ENCODE measurements at places on chromosomes 16 and 17.

DNA sequence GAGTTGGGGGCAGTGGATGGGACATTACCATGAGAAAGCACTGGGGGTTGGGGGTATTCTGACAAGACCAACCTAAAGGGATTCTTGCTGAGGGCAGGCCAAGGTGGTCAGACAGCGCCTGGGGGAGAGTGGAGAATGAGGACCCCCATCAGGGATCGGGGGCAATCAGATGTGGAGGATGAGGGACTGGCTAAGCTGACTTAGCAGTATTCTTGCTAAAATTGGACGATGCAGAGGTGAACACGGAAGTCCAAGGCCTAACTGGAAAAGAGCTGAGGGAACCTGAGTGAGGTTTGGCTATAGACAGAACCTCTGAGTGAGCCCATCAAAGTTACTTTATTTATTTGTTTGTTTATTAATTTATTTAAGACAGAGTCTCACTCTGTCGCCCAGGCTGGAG, 9.2 kb downstream of the QPRT start:
- DNase-seq, result no peak

DNA sequence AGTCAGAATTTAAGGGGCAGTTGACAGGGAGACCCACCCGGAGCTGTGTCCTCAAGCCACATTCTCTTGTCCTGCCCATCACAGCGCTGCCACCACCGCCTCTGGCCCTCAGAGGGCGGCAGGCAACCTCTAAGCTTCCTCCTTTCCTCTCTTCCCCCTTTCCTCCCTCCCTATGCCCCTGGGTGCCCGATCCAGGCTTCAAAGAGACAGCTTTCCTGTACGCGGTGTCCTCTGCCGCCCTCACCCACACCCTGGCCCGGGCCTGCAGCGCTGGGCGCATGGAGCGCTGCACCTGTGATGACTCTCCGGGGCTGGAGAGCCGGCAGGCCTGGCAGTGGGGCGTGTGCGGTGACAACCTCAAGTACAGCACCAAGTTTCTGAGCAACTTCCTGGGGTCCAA, 23.5 kb downstream of the WNT9B start:
- no peak for DNase-seq

DNA sequence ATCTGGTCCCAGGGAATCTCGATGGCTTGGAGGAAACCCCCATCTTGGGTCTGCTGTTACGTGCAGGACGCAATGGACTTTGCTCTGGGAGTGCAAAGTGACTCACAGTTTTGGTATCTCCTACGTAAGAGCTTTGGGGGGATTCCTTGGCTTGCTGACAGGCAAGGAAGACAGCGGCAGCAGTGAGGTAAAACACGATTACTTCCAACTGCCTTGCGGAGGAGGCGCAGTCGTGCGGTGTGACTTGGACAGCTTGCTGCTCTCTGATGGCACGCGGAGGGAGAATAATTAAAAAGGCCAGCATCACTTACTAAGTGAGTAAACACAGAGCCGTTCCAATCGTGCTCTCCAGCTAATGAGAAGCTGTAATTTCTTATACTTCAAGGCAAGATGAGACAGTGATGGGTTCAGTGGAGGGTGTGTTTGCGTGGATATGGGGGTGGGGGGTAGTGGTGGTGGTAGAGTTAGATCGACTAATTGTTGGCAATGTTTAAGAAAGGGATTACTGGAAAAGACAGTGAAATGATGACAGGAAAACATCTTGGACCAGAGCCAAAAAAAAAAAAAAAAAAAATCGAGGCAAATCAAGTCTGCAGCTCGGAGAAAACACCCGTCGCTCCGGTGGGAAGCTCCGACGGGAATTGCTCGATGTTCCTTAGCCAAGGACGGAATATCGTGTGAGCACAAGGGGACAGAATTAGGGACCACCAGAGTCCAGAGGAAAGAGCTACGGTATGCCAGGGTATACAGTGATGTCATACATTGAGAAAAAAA, 184.8 kb upstream of the ZFHX3 start:
- peak; percentile 27 for DNase-seq

- DNase-seq, result no peak
Observed at GRCh38 chr16:55506708-55507107, 2.2 kb upstream of the LPCAT2 start.

DNA sequence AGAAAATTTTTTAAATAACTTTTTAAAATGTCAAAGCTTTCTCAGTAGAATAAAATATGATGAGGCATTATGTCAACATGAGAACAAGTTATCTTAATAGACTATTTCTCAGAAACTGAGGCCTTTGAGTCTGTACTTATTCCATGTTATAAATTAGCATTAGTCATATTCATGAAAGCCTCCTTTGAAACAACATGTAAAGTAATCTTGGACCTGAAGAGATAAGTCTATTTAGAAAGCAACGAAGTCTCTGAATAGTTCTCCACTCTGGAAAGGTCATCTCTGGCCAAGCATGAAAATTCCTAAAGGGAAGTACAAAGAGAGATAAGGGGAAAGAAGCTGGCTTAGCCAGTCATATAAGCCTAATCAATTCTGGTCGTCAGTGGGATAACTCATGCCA, 150.8 kb downstream of the CYB561 start:
- no peak for DNase-seq

GRCh38 chr16:89686520-89687091, at the start of gene CDK10:
Gene CDK10 (plus strand): TSS chr16:89686689. CDS start chr16:89686711, 22 bp downstream.
- peak; percentile 72 for DNase-seq

- DNase-seq, result no peak
Observed at GRCh38 chr16:31265329-31266245, 5.8 kb downstream of the ITGAM start.

GRCh38 chr17:8552577-8553320, 77.8 kb downstream of the MYH10 start:
- no peak for DNase-seq

- no peak for DNase-seq
Observed at GRCh38 chr17:73508057-73508930, 136.0 kb downstream of the SDK2 start.

GRCh38 chr16:50679676-50680555, 1.2 kb downstream of the SNX20 start:
- no peak for DNase-seq

DNA sequence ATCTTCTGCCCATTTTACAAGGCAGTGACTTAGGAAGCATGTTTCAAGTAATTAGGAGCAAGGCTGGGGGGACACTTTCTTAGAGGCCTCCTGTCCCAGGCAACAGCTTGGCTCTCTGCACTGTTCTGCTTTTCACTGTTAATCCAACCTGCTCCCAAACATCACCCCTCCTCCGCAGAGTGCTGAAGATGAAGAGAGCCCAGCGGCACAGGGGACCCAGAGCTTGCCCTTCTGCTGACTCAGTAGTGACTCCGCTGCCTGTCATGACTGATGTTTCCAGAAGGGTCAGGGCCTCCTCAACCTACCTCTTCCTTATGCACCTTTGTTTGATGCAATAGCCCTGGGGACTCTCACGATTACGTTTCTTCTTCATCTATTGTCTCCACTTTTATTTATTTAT, 38.9 kb upstream of the NDRG4 start:
- DNase-seq, result no peak

- no peak for DNase-seq
Observed at GRCh38 chr17:59400858-59401257, 69.4 kb downstream of the YPEL2 start.

DNA sequence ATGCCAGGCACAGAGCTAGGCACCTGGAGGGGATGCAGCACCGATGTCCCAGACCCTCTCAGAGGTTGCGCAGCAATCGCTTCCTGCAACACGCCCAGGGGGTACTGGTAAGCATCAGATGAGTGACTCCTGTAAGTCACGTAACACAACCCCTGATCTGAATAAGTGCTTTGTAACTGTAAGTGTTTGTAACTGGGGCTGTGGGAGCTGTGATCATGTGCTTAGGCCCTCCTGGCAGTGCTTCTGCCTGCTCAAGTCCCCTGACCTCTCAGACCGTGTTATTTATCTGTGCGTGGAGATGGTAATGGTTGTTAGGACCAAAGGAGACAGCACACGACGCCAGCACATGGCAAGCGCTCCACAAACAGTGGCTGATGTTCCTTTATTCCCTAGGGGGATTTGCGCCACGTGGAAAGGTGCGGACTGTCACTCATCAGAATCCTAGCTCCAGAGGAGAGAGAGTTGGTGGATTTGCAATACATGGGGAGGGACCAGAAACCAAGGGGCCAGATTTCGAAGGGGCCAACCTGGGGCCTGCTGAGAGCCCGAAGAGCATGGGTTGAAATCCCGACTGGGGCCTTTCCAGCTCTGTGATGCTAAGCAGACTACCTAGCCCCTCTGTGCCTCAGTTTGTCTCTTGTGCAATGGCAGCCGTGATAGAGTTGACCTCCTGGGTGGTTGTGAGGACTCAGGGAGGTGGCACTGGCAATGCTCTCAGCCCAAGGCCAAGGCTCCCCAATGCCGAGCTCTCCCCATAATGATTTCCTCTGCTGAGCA, 151.8 kb downstream of the IRF8 start:
- no peak for DNase-seq

DNA sequence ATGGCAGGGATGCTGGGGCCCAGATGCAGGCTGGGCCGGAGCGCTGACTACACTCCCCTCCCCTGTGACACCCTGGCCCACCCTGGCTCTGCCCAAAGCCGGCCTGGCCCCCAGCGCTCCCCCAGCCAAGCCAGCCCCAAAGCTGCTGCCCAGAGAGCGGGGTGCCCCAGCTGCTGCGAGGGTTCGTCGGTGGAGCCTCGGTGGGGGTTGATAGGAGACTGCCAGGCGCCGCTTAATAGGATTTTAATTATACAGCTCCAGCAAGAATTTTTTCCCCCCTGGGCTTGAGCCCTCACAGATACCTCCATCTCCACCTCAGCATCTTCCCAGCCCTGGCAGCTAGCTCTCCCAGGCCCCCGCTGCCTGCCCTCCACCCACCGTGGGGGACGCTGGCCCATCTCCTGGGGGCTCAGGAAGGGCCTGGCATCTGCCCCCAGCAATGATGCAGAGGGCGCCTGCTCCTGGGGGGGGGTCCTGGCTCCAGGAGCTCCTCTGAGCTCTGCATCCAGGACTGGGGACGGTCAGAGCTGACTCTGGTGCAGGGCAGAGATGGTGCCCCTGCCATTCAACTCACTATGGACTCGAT, 36.8 kb upstream of the DLX4 start:
- no peak for DNase-seq

- no peak for DNase-seq
Observed at GRCh38 chr17:56978441-56979090, 635 bp downstream of the SCPEP1 start.

GRCh38 chr17:56740481-56740880, 93.2 kb downstream of the C17orf67 start:
- DNase-seq, result no peak

- DNase-seq, result no peak
Observed at GRCh38 chr16:17273142-17273561, 197.6 kb downstream of the XYLT1 start.

DNA sequence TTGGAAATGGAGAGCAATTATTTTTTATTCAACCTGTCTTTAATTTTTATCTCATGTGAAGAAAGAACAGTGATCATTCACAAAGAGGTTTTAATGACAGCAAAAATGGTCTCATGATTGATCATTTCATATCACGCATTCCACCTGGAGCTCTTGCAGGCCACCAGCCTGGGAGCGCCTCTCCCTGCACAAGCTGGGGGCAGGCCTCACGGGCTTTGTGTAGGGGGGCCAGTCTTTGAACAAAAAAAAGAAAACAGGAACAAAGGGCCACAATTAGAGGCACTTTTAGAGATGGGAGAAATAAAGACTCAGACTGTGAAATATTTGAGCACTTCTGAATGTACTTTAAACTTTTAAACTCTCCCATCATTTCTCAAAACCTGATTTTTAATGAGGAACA, 232.9 kb downstream of the CHD9NB start:
- no peak for DNase-seq

DNA sequence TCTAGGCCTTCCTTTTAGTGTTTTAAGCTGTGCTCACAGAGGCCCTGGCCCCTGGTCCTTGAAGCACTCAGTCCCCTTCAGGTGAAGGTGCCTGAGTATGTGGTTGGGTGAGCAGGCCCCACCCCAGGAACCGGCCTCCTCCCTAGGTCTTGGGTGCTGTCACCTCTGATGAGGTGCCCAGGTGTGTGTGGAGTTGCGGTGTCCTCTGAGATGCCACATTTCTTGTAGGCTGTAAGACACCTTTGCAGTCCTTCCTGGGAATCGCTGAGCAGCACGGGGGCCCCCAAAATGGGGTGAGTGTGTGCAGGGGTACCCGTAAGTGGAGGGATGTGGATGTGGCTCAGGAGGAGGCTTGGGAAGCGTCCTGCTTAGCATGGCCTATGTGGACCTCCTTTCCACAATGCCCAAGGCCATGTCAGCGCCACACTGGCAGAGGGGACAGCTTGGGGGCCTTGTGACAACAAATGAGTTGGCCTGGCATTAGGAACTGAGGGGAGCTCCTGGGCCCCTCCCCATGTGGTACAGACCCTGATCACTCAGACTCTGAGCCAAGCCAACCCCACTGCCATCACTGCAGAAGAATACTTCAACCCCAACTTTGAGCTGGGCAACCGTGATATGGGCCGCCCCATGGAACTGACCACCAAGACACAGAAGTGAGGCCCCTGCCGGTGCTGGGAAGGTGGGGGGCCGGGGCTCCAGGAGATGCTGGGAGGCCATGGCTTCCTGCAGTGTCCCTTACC, 11.2 kb downstream of the CORO6 start:
- DNase-seq, result no peak

- DNase-seq, result no peak
Observed at GRCh38 chr16:57623251-57624043, 5.0 kb upstream of the ADGRG1 start.

GRCh38 chr17:2025622-2026309, 632 bp upstream of the RTN4RL1 start:
- DNase-seq, result peak; percentile 15

DNA sequence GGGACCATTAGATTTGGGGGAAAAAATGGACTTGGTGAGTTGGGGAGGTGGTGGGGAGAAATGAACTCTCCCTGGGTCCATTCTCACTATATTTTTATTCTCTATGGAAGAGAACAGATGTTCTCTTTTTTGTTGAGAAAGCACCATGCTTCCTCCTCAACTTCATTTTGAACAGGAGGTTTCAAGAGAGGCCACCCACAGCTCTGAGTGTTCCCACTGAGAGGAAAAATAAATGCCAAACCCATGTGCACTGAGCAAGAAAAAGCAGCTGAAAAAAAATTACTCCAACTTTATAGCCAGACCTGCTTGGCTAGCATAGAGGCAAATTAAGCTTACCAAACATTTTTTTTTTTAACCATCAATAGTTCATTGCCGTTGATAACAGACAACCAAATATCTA, 883.6 kb downstream of the KCNJ2 start:
- DNase-seq, result no peak

- no peak for DNase-seq
Observed at GRCh38 chr17:64138441-64138840, 8.5 kb upstream of the ERN1 start.

DNA sequence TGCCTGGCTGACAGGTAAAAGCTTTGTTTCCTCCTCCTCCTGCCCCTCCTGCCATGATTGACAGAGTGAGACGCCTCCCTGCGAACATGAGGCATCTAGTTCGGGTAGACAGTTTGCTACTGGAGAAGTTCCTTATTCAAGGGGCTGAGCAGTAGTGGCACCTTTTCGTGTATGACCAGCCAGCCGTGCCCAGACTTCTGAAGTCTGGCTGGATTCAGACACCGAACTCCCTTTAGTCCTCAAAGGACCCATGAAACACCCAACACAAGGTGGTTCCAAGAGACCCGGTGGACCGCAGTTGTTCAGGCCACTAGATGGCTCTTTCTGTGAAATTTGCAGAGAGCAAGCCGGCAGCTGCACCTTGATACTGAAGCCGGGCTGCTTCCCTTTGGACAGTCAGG, 192.8 kb downstream of the XYLT1 start:
- no peak for DNase-seq

GRCh38 chr16:11264155-11264832, 4.8 kb downstream of the TNP2 start:
- no peak for DNase-seq

- no peak for DNase-seq
Observed at GRCh38 chr17:12536472-12536871, 129.2 kb upstream of the MYOCD start.

GRCh38 chr17:8041979-8042378, 3.1 kb downstream of the ALOX15B start:
- DNase-seq, result no peak

All from DMS 273 treated with DMSO at 0.1 percent for 48 hours (cell line).